ENCODE measurements at places on chromosomes 5 and 9.

- DNase-seq, result no peak
Observed at GRCh38 chr9:14207352-14207995, 106.5 kb downstream of the NFIB start.

- no peak for DNase-seq
Observed at GRCh38 chr9:126546036-126546435, 67.7 kb upstream of the LMX1B start.

DNA sequence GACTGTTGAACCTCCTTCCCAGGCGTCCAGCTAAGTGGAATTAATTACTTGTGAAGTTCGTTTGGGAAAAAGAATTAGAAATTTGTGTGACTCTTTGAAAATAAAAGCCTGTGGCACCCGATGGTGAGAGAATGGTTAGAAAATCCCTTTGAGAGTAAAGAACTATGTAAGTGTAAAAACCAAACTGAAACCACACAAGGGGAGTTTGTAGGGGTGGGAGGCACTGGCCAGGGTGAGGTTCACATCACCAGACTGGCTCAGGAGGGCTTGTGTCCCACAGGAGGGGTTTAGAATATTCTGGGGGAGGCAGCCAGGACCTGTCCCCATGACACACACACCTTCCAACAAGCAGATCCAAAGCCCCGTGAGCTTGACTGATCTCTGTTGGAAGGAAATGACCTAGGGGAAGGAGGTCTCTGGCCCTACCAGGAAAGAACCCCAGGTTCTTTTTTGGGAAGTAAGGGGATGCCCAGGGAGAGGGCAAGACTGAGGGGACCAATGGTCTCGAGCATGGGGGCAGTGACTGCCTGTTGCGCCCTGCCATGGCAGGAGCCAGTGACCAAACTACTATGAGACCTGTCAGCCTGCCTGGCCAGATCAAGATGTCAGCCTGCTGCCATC is 4.3 kb downstream of the SPATA24 start:
- no peak for DNase-seq

DNA sequence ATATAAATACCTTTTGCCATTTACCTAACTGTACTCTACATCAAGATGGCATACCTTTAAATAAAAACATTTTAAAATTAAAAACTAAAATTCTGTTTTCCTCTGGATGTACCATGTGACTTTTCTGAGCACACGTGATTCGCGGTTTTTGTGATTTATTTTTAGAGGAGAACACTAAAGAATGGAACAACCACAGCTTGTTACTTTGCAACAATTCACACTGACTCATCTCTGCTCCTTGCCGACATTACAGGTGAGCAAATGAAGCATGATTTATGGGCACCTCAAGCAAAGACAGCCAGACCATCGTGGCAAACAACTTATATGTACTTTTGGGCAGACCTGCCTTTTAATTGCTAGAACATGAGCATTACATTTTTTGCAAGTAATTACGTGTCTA is 61.3 kb downstream of the GDA start:
- no peak for DNase-seq

DNA sequence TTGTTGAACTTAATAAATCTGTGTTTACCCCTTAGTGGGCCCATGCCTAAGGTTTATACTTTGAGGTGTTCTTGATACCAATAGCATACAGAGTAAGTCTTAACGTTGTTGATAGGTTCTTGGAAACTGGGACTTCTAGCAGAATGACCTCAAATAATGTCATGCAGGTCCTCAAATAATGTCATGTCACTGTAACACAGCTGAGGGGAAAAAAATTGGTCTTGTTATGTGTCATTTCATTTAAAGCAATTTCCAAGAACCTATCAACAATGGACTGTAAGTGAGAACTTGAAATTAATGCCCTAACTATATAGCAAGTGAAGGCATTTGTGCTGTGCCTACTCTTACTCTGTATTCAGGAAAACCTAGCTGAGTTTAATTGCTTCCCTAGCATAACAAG is 7.2 kb downstream of the DNAJA1 start:
- no peak for DNase-seq

GRCh38 chr5:121719255-121719654 is 132.4 kb upstream of the FTMT start:
- DNase-seq, result no peak

GRCh38 chr5:177478711-177479646 is 5.5 kb upstream of the DBN1 start:
- no peak for DNase-seq

GRCh38 chr5:172403189-172403796 is 51.0 kb downstream of the SH3PXD2B start:
- DNase-seq, result no peak

GRCh38 chr5:170278611-170279458 is 18.7 kb downstream of the LCP2 start:
- DNase-seq, result no peak

DNA sequence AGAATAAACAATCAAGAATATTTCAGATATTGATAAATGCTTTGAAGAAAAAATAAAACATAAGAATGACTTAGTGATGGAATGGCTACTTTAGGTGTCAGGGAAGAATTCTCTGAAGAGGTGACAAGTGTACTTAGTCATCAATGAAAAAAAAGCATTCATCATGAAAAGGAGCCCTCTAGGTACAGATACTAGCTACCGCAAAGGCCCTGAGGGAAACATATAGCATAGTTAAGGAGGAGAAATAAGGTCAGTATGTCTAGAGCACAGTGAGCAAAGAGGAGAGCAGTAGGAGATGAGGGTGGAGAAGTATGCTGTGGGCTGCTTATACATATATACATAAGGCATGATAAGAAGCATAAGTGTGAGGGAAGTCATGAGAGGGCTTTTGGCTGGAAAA is 41.8 kb downstream of the CSF2 start:
- DNase-seq, result no peak

GRCh38 chr9:80644044-80644443 is 1045.3 kb downstream of the TLE1 start:
- DNase-seq, result no peak

GRCh38 chr9:135214054-135214640 is 126.7 kb downstream of the OLFM1 start:
- DNase-seq, result no peak

DNA sequence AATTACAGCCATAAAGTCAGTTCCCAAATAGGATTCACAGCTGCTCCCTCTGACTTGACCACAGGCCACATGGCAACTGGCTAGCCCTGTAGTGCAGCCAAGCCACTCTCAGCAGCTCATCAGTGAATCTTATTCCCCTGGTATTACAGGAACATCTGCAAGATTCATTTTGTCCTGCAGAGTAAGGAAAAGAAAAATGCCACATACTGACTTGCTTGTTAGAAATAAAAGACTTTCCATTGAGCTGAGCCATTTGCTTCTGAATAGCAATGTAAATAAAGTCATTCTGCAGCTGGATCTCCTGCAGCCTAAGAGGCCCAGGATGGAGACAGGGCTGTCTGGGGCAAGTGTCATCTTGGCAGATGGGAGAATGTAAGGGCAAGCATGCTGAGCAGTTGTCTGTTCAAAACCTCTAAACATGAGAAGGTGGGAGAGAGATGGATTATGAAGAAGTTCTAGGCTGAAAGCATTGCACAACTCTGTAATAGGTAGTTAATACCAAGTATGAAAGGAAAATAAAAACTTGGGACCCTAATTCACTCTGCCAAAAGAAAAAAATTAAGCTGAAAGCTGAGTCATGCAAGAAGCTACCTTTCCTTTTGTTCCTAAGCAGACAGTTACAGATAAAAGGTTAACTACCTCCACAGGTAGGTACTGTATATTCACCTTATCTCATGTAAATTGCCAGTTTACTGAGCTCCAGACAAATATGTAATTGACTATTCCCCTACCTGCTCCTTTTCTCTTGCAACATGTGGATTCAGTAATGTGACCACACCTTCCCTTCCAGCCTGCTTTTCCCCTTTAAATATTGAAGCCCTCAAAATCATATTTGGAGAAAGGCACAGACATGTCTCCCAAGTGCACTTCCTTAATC is 244.4 kb upstream of the RAI14 start:
- no peak for DNase-seq

GRCh38 chr5:22496666-22497065 is 356.5 kb downstream of the CDH12 start:
- no peak for DNase-seq

DNA sequence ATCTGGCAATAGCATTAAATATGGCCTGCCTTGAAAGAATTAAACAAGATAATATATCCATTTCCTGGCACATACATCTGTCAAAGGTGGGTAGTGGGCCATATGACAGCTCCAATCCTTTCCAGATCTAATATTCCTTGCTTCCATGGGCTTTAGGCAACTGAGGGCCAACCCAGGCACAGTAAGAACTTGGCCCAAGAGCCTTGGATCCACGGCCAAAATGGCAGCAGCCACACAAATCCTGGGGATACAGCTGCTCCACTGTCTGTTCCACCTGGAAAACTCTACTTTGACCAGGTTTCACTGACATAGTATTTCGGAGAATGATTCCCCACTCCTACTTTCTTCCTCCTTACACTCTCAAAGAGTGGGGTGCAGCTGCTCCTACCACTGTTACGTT is 13.3 kb downstream of the HAVCR1 start:
- no peak for DNase-seq

- no peak for DNase-seq
Observed at GRCh38 chr5:24591426-24591825, 53.4 kb downstream of the CDH10 start.

DNA sequence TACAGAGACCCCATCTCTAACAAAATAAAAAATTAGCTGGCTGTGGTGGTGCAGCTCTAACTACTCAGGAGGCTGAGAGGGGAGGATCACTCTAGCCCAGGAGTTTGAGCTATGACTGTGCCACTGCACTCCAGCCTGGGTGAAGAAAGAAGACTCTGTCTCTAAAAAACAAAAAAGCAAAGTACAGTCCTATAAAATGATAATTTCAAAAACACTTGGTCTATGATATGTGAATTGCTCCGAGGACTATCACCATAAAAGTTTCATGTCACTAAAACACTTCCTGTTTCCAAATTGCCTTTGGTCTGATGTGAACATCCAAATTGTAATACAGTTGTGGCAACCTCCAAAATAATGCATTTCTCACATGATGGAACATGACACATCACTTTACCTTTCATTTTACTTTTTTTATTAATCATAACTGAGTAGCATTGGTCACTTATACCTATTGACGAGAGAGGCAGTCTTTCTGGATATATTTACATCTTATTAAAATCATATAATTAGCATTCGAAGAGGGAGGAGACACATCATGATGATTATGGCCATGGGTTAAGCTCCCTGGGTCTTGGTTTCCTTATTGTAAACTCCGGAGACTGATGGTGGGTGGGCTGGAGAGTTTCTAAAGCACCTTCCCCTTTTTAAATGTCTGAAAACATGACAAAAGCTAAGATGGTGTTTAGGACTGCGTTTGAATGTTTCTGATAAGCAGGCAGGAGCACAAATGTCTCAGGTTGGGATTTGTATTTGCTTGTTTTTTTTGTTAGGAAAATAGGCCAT is 25.8 kb upstream of the CD180 start:
- DNase-seq, result no peak

GRCh38 chr5:41795125-41795524 is 75.1 kb downstream of the OXCT1 start:
- no peak for DNase-seq

DNA sequence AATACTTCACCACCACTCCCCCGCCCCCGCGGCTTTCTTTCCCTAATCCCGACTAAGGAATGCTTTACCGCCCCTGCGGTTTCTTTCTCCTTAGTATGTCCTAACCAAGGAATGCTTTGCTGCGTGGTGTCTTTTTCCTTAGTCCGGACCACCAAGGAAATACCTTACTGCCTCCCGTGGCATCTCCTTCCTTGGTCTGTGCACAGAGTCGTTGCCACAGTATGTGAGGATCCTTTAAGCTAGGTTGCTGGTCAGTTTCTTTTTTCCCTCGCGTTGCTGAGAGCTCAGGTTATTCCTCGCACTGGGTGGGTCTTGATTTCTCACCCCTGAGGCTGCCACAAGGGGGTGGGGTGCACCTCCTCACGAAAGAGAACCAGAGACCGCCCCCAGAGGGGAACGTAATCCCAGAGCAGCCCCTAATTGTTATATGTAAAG is 309.4 kb downstream of the NR3C1 start:
- DNase-seq, result no peak

- no peak for DNase-seq
Observed at GRCh38 chr9:74431467-74431866, 65.7 kb upstream of the RORB start.

DNA sequence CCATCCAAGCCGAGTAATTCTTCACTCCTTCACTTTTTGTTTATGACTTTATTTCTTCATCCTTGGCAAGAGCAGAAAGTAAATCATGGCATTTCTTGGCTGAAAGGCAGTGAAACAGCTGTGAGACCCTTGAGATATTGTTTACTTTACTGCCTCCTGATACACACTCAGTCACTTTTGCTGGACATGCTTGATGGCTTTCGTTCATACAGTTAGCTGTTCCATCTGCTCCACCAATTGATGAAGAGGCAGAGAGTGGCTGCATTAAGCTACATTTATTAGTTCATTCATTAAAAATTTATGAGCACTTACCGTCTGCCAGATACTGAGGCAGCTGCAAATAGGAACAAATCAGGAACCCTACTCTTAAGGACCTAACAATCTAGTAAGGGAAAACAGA is 184.4 kb upstream of the OR13F1 start:
- DNase-seq, result peak; percentile 98

DNA sequence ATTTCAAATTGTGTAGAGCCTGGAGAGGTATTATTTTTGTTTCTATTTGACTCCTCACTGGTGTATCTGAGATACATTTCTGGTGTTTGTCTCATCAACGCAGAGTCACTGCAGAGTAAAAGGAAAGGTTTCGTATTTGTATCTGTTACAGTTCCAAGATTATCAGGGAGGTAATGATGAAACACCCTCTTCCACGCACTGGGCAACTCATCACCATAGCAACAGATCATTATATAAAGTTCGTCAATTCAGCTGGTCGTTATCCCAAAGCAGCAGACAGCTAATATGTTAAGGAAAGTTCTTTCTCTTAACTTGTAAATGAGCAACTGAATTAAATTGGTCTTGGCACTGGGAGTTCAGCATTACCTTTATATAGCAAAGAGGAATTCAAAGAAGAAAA is 513.5 kb downstream of the MTRR start:
- DNase-seq, result no peak

- DNase-seq, result peak; percentile 47
Observed at GRCh38 chr5:66597183-66597757, 1.1 kb downstream of the MAST4 start.

DNA sequence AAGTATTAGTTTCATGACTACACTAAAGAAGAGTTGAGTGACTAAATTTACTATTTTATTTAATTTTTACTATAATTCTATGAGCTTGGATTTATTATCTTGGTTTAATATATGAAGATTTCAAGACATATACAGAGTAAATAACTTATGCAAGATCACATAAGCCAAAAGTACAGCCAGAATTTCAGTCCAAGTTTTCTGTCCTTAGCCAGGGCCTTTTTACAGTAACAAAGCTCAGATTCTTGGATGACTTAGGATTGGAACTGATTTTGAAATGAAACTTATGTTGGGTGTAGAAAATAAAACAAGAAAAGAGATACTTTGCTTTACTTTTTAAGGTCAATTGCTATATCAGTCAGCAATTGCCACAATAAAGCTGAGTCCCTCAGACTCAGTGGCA is 170.3 kb downstream of the MARCHF11 start:
- DNase-seq, result no peak

DNA sequence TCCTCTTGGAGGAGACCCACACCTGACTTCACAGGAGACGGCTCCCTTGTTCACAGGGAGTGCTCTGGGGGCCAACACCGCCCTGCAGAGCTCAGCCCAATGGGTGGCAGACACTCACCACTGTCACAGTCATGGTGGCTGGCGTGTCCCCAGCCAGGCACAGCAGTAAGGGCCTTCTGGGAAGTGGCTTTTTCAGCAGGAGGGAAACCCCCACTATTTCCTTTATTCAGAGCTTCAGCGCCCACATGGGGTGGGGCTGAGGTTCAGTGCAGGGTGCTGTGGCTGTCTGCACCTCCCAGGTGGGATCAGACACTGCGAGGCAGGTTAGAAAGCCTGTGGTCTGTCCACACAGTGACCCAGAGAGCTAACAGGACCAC is 3.6 kb upstream of the SNAPC4 start:
- DNase-seq, result no peak
